Stimulated activated CD4-positive, alpha-beta T cell treated with anti-CD3 and anti-CD28 coated beads, Interleukin-15, amount 100 ng/mL, for 1 hour (primary cell): ENCODE measurements at places on chromosomes 2 and 18.

- no peak for DNase-seq
Measured at GRCh38 chr2:197200051-197200761, 110.4 kb downstream of the ANKRD44 start.

- DNase-seq = no peak
Measured at GRCh38 chr2:26591619-26592505, 49.3 kb downstream of the CIB4 start.

DNA sequence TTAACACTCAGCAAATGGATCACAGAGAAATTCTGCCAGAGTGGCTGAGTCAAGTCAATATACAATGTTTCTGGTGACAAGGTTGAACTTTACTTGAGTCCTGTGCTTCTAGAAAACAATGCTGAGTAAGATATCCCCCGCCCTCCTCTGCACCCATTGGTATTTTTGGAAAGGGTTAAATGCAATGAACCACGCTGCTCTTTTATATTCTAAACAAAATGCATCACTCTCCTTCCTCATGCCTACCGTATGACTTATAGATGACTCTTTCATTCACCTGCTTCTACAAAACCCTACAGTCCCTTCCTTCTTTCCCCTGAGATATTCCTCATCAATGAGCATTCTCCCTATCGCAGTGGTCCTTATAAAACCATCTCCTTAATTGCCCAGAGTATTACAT is 168.8 kb downstream of the TXNL1 start:
- DNase-seq = no peak

DNA sequence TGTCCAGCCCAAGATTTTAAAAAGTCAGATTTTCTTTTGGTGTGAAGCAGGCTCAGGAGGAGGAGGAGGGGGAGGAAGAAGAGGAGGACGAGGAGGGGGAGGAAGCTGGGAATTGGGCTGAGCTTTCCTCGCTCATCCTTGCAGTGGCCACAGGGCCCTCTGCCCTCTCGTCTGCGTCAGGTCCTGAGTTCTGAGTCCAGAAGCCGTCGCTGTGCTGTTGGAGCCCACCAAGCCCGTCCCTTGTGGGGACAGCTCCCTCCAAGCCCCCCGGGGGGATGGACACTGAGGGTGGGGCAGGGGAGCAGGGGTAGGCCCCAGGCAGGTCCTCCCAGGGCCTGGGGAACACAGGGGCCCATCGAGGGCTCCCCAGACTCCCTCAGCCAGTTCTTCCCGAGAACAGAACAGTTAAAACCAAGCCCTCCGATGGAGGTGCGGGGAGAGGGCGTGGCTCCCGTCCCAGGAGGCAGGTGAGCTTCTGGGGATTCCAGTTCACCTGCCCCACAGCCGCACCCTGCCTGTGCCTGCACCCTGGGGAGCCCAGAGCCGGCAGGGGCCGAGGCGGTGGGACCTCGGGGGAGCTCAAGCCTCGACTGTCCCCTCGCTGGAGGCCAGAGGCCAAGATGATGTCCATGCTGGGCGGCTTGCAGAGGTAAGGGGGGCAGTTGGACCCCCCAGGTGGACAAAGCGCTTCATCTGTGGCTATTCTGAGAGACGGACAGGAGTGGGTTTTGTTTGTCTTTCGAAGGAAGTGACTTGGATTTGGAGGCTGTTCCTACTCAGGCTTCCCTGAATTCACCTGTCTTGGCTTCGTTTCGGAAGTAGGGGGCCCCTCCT is at the start of gene GAL3ST2:
Gene GAL3ST2, plus strand, starts transcription at position 487 of the 834 bp plus-strand sequence. Its CDS starts 134 bp downstream, at position 621.
- DNase-seq = no peak

- no peak for DNase-seq
Measured at GRCh38 chr2:171309455-171310286, 124.1 kb downstream of the METTL8 start.

DNA sequence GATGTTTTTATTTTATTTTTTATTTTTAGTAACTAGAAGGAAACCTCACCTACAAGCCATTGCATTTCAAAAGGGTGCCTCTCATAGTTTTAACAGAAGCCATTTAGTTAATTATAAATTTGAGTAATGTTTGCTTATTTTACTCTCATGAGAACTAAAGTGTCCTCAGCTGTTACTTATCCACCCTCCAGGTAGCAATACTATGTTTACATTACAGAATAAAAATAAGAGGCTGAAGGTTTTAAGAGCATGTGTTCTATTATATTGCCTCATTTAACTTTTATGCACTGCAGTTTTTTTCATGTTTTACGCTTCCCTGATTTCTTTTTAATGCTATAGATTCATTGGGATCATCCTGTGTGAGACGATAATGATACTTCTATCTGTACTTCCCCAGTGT is 235.5 kb downstream of the THSD7B start:
- DNase-seq = no peak

DNA sequence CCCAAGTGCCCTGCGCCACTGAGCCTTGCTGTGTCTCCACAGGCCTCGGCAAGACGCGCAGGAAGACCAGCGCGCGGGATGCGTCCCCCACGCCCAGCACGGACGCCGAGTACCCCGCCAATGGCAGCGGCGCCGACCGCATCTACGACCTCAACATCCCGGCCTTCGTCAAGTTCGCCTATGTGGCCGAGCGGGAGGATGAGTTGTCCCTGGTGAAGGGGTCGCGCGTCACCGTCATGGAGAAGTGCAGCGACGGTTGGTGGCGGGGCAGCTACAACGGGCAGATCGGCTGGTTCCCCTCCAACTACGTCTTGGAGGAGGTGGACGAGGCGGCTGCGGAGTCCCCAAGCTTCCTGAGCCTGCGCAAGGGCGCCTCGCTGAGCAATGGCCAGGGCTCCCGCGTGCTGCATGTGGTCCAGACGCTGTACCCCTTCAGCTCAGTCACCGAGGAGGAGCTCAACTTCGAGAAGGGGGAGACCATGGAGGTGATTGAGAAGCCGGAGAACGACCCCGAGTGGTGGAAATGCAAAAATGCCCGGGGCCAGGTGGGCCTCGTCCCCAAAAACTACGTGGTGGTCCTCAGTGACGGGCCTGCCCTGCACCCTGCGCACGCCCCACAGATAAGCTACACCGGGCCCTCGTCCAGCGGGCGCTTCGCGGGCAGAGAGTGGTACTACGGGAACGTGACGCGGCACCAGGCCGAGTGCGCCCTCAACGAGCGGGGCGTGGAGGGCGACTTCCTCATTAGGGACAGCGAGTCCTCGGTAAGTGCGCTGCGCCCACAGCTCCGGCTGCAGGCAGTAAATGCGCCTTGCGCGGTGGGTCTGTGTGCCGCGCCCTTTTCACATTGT is 136.8 kb downstream of the NCK2 start:
- no peak for DNase-seq

DNA sequence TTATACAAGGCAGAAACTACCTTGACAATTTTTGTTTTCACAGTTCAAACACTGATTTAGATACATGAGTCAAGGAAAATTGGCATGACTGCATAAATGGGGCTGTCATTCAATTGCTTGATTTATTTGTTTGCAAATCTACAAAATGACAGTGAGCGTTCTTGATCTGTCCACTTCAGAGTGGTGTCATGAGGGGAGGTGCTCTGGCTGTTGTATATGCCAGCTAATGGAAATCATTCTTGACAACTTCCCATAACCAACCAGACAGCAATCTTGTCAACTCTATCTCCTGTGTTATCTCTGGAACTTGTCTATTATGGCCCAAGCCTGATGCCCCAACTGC is 120.6 kb upstream of the UGP2 start:
- no peak for DNase-seq

DNA sequence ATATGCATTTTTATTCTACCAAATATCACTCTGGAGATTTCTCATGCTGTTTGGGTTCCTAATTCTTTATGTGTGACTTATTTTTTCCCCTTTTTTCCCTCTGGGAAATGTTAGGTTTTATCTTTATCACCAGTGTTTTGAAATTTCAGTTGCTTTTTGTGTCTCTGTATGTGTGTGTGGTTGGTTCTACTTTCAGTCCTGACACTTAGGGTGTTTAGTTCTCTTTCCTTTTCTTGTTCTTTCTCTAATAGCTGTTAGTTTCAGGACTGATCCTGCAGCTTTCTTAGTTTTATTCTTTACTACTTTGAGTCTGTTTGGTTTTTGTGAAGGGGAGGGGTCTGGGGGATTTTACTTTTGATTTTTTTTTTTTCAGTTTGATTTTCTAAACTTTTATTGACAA is 23.1 kb downstream of the PPM1B start:
- DNase-seq = no peak

DNA sequence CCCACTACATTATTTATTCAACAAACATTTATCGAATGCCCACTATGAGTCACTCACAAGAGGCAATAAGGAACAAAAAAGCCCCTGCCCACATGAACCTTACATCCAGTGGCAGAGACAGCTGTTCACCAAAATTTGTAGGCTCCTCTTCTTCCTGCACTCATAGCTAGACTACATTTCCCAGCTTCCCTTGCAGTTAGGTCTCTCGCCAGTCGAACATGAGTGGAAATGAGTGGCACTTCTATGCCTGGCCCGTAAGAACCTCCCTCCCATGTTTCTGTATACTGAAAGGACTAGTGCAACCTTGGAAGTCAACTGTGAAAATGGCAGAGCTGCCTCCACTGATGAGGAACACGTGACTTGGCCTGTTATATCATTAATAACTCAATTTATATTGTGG is 19.4 kb upstream of the NCOA1 start:
- no peak for DNase-seq
